ENCODE measurements at places on chromosomes 12 and 14. TPM values are rescaled to one million over a fixed set of nuclear protein-coding genes. Genes with fewer than 3 reads are reported as not detected.

SELPLG gene
- 4.2 TPM for total RNA-seq

CBX5 gene
- total RNA-seq = 57.4 TPM

STYK1 gene
- 4.9 TPM for total RNA-seq

HSPA2 gene
- 29.2 TPM for total RNA-seq

GTF2A1 gene
- 42.5 TPM for total RNA-seq

FGD4 gene
- 10.1 TPM for total RNA-seq

BBOF1 gene
- total RNA-seq = 9.4 TPM

GPR84 gene
- 0.16 TPM for total RNA-seq

SPIC gene
- not detected for total RNA-seq

XPOT gene
- 104 TPM for total RNA-seq

EML5 gene
- total RNA-seq = 0.12 TPM

PLEK2 gene
- 2.6 TPM for total RNA-seq

MGST1 gene
- total RNA-seq = 58.5 TPM

BHLHE41 gene
- 9.4 TPM for total RNA-seq

Data from hair follicle dermal papilla cell (primary cell).